ENCODE measurements at places on chromosomes 1 and 21. TPM values are rescaled to one million over a fixed set of nuclear protein-coding genes. Genes with fewer than 3 reads are reported as not detected.
A peak's percentile ranks its signal among the peaks of the same experiment; 100 is the strongest.

- peaks cover 43% of the 10 kb centered on the region for H3K36me3 ChIP-seq
- no peak overlapping the region for H3K4me3 ChIP-seq
- H3K27ac ChIP-seq, result peak overlapping the region; percentile 30
- H3K27me3 ChIP-seq, result no peaks in the 10 kb centered on the region
- no peaks in the 10 kb centered on the region for H3K4me1 ChIP-seq
Measured at GRCh38 chr1:85681087-85681486, 27.1 kb downstream of the ZNHIT6 start.

DNA sequence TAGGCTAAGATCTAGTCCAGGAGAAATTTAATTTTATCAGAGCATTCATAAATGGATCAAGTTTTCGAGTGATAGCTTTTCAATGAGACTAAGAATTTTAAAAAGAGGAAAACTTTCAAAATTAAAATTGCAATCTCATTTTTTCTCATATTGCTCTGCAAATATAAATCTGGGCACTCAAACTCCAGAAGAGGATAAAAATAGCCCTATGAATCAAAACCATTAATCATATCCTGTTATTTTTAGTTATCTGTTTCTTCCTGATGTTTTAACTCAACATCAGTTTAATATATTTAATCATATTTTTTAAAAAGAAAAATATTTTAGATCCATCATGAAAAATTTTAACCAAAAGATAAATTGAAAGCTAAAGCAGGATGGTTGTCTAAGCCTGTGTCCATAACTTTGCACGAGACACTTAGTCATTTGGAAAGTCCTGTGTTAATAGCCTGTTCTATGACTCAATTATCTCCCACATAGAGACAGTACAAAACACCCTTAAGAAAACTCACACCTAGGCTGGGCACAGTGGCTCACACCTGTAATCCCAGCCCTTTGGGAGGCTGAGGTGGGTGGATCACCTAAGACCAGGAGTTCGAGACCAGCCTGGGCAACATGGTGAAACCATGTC is 17.1 kb upstream of the PRRC2C start:
- no peaks in the 10 kb centered on the region for H3K27me3 ChIP-seq
- H3K4me3 ChIP-seq, result no peak overlapping the region
- no peaks in the 10 kb centered on the region for H3K36me3 ChIP-seq
- DNase-seq, result peak; percentile 80

DNA sequence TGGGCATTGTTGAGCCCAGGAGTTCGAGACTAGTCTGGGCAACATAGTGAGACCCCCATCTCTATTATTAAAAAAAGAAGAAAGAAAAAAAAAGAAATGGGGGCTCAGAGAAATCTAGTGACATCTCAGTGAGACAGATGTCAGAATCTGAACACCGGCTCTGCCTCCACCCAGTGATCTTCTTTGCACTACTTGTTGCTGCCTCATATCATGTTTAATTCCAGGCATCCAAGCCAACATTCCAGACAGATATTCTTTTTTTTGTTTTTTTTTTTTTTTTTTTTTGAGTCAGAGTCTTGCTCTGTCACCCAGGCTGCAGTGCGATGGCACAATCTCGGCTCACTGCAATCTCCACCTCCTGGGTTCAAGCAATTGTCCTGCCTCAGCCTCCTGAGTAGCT is 5.0 kb upstream of the ARL8A start:
- H3K27me3 ChIP-seq, result no peaks in the 10 kb centered on the region
- H3K4me1 ChIP-seq, result peaks cover 5% of the 10 kb centered on the region
- no peaks in the 10 kb centered on the region for H3K36me3 ChIP-seq
- no peak overlapping the region for H3K27ac ChIP-seq

DNA sequence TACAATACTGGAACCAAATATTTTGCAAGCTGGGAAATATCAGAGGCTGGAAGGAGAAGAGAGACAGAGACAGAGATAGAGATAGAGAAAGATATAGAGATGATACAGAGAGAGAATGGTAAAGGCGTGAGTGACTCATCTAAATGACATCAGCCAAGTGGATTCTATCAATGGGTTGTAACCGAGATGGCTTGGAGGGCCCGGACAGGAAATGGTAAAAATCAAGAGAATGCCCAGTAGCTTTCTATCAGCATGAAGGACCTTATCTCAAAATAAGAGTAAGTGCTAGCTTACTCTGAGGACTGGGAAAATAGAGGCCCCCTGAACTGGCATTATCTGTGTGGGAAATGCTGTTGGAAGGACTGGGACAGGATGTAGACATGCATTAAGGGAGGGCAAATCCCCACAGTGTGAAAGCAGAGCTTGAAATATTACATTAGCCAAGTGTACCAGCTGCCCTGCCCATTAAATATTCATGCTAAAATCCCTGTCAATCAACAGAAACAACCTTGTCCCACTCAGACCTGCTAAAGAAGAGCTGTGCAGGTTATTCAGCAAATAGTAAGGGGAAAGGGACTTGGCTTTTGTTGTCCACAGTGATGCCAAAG is 76.6 kb upstream of the ZNF644 start:
- H3K4me3 ChIP-seq, result no peak overlapping the region
- no peak overlapping the region for H3K27ac ChIP-seq
- no peaks in the 10 kb centered on the region for H3K27me3 ChIP-seq
- H3K4me1 ChIP-seq, result no peaks in the 10 kb centered on the region

Gene VTCN1
- total RNA-seq, result not detected

Gene TCHH
- total RNA-seq, result 0.28 TPM

Gene IL6R
- total RNA-seq, result 12.2 TPM
